Lung (tissue), 17 donors: ENCODE measurements at places on chromosomes 12 and 14. TPM values are rescaled to one million over a fixed set of nuclear protein-coding genes. Genes with fewer than 3 reads are reported as not detected.

- H3K27me3 ChIP-seq: no peaks in the 10 kb centered on the region
- no peaks in the 10 kb centered on the region for H3K36me3 ChIP-seq
- H3K4me1 ChIP-seq: no peaks in the 10 kb centered on the region
- H3K4me3 ChIP-seq: no peak overlapping the region
Observed at GRCh38 chr12:112905451-112906089, 1.2 kb upstream of the OAS1 start.

DNA sequence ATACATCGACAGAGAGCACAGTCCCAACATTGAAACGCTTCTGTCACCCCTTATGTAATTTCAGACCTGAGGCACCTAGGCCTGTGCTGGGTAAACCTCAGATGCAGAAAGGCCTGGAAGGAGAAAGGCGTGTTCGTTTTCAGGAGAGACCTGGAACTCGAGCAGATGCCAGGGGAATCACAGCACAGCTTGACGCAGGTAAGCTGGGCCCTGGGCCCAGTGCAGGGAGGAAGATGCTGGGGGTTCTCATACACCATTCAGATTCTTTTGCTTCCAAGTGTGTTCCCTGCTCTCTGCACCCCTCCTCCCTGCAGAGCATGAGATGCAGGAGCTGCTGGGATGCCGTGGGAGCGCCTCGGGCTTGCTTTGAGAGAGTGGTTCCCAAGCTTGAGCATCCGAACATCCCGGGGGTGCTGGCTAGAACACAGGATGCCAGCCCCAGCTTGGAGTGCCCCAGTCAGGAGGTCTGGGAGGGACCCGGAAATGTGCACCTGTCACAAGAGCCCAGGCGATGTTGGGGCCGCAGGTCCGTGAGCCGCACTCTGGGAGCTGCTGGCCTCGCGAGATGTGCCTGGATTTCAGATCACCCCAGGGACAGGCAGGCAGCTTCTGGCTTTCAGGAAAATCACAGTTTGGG, 35.9 kb downstream of the FZD10 start:
- no peak for DNase-seq
- no peaks in the 10 kb centered on the region for H3K4me1 ChIP-seq
- no peaks in the 10 kb centered on the region for H3K36me3 ChIP-seq
- H3K27me3 ChIP-seq: peaks cover 3% of the 10 kb centered on the region
- H3K4me3 ChIP-seq: no peak overlapping the region
- H3K27ac ChIP-seq: no peak overlapping the region

DNA sequence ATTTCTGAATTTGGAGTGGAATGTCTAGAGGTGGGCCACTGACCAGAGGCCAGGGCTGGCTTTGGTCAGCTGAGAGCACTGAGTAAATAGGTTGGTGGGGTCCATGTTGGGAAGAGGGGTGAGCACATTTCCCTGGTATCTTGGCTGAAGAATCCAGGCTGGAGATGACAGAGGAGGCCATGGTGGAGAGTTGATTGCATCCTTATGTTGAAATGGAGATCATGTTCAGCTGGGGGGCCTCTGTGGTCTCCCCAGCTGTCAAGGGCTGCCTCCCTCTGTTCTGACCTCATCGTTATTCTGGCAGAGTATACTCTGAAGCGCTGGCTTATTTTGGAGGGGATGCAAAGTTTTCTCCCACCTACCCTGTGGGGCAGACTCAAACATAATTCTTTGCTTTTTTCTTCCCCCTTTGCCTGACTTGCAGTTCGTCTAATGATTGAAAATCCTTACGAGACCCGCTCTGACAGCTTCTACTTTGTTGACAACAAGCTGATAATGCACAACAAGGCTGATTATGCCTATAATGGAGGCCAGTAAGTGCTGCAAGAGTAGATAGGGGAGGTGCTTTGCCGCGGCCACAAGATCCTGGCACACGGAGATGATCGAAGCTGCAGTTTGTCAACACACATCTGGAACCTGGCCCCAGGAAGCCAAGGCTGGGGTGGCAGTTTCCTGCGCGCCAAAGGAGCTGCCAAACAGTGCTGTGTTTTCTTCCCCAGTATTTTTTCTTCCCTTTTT, 6.0 kb upstream of the ACADS start:
- no peaks in the 10 kb centered on the region for H3K4me1 ChIP-seq
- no peak overlapping the region for H3K4me3 ChIP-seq
- peaks cover 27% of the 10 kb centered on the region for H3K36me3 ChIP-seq
- no peak for DNase-seq

- DNase-seq: peak; percentile 66
- H3K27ac ChIP-seq: no peak overlapping the region
- H3K36me3 ChIP-seq: no peaks in the 10 kb centered on the region
- peaks cover 2% of the 10 kb centered on the region for H3K27me3 ChIP-seq
Observed at GRCh38 chr12:5648692-5649359, 216.9 kb downstream of the NTF3 start.

- DNase-seq: no peak
- H3K27ac ChIP-seq: no peak overlapping the region
- no peaks in the 10 kb centered on the region for H3K27me3 ChIP-seq
- H3K4me1 ChIP-seq: no peaks in the 10 kb centered on the region
- no peaks in the 10 kb centered on the region for H3K36me3 ChIP-seq
Observed at GRCh38 chr14:61033054-61033453, 52.0 kb downstream of the SLC38A6 start.

- no peak overlapping the region for H3K4me3 ChIP-seq
- H3K27me3 ChIP-seq: peaks cover 2% of the 10 kb centered on the region
- no peak for DNase-seq
- peaks cover 7% of the 10 kb centered on the region for H3K4me1 ChIP-seq
- no peak overlapping the region for H3K27ac ChIP-seq
- peaks cover 6% of the 10 kb centered on the region for H3K36me3 ChIP-seq
Observed at GRCh38 chr12:2638273-2639019, 156.3 kb upstream of the FKBP4 start.

- DNase-seq: no peak
- H3K27ac ChIP-seq: no peak overlapping the region
- no peaks in the 10 kb centered on the region for H3K36me3 ChIP-seq
- no peaks in the 10 kb centered on the region for H3K27me3 ChIP-seq
Observed at GRCh38 chr12:5034603-5035002, 9.1 kb upstream of the KCNA5 start.

DNA sequence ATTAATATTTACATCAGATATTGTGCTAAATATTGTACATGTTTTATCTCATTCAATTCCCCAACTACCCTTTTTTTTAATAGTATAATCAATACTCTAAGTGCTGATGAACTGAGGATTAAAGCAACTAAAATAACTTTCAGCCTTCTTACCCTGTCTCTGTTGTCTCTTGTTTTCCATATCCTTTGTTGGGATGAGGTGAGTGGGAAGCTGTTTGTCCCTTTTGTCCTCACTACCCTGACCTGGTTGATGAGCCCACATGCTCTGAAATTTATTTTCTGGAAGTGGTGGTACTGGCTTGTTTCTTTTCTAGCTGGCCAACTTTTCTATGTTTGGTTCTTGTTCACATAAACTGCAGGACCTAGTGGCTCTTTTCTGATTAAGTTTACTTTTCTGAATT, 9.6 kb upstream of the ART4 start:
- no peaks in the 10 kb centered on the region for H3K27me3 ChIP-seq
- H3K27ac ChIP-seq: no peak overlapping the region

DNA sequence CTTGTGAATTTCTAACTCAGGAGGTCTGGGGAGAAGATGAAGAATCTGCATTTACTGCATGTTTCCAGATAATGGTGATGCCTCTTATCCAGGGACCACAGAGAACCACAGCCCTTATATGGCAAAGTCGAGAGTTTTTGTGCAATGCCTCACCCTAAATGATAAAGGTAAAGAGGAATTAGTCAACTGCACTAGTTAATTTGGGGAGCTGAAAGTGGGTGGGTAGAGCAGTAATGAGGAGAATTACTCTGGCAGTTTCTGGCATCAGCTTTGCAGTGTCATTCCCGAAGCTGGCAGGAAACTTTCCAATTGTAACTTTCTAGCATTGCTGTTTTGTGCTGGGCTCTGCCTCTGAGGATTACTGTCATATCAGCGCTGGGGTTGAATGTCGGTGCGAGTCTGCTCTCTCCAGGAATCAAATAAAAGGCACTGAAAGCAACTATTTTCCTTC, 10.3 kb downstream of the EGLN3 start:
- H3K27me3 ChIP-seq: no peaks in the 10 kb centered on the region
- no peak for DNase-seq
- no peak overlapping the region for H3K4me3 ChIP-seq
- peak overlapping the region; percentile 69 for H3K27ac ChIP-seq

DNA sequence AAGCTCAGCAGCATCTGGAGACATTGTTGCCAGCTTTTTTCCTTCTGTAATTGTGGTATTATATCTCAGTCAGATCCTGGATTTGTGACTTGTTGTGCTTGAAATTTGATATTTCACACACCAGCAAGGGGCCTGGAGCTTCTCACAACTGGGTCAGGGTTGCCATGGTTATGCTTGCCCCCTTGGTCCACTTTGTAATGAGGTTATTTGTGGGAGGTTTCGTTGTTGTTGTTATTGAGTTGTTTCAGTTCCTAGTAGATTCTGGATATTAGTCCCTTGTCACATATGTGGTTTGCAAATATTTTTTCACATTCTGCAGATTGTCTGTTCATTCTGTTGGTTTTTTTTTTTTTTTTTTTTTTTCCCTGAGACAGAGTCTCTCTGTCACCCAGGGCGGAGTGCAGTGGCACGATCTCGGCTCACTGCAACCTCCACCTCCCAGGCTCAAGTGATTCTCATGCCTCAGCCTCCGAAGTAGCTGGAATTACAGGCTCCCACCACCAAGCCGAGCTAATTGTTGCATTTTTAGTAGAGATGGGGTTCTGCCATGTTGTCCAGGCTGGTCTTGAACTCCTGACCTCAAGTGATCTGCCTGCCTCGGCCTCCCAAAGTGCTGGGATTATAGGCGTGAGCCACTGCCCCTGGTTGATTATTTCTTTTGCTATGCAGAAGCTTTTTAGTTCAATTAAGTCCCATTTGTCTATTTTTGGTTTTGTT, 80.6 kb upstream of the ETV6 start:
- H3K4me1 ChIP-seq: no peaks in the 10 kb centered on the region
- H3K36me3 ChIP-seq: no peaks in the 10 kb centered on the region

DNA sequence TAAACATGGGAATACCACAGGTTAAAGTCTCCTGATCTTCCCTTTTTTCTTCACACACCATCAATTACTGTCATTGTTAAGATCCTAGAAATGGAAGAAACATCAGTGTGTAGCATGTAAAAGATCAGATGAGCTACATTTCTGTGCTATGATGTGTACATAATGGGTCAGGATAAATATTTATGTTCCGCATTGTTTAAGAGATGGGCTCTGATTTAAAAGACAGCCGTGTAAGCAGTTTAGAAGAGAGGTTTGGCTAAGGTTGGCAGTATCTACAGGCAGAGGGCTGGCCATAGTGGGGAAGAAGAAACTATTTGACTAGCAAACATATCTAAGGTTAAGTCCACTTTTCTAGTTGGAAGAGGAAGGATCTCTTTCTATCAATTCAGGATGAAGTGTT, 49.4 kb downstream of the LRRC9 start:
- no peak overlapping the region for H3K4me3 ChIP-seq
- H3K27me3 ChIP-seq: no peaks in the 10 kb centered on the region
- peaks cover 6% of the 10 kb centered on the region for H3K4me1 ChIP-seq
- H3K27ac ChIP-seq: no peak overlapping the region
- no peaks in the 10 kb centered on the region for H3K36me3 ChIP-seq

DNA sequence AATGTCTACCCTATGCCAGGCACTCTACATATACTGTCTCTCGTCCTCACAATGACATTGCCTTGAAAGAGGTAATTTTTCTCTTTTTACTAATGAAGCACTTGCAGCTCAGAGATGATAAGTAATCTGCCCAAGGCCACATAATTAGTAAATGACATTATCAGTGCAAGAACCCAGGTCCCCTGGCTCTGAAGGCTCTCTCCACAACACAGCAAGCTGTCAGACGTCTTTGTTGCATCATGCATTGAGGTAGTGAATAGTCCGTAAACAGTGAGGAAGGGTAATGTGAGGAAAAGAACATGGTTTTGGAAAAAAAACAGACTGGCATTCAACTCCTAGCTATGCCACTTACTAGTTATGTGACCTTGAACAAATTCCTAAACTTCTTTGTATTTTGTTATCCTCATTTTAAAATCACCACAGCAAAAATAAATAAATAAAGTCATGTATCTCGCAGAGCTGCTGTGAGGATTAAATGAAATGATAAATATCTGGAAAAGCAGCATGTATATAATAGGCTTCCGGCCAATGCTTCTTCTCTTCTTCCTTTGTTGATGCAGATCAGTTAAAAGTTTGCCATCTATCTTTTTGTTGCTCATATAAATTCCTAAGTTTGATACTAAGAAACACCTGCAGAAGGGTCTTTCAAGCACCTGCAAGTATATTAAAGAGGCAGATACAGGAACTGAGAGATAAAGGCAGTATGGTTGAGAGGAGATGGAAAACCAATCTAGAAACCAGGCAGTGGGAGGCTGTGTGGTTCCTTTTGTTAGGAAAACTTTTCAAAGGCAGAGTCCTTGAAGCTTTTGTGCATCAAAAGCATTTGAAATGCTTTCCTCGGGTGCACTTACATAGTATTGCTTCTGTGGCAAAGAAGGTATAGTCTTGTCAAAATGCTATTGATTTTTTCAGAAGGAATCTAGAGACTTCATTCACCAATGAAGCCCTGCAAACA, 82.8 kb downstream of the BTG1 start:
- H3K4me1 ChIP-seq: peaks cover 3% of the 10 kb centered on the region
- H3K27ac ChIP-seq: no peak overlapping the region
- no peak for DNase-seq
- H3K4me3 ChIP-seq: no peak overlapping the region
- H3K27me3 ChIP-seq: no peaks in the 10 kb centered on the region
- no peaks in the 10 kb centered on the region for H3K36me3 ChIP-seq

DNA sequence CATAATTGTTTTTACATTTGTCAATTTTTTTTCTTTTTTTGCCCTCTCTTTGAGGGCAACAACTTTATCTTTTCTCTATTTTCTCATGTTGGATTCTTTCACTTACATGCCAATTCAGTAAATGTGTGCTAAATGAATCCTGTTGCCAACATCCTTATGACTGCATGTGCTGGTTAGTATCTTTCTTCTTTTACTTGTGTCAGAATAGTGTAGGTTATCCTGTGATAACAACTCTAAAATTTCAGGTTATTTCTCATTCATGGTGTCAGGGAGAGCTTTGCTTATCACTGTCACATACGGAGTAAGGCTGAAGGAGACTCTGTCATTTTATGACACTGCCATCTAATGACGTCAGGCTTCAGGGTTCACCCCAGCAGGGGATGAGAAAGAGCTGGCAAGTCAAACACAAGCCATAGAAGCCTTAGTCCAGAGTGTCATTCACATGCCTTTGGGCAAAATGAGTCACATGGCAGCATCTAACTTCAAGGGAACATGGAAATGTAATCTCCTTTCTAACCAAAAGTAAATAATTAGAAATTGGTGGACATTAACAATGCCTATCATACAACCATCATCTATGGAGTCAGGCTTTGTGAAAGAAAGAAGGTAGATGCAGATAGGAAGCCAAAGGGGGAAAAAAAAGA, 242.5 kb upstream of the ATP2B1 start:
- H3K27ac ChIP-seq: no peak overlapping the region
- no peaks in the 10 kb centered on the region for H3K36me3 ChIP-seq
- DNase-seq: no peak
- no peaks in the 10 kb centered on the region for H3K27me3 ChIP-seq
- peaks cover 10% of the 10 kb centered on the region for H3K4me1 ChIP-seq

Gene A2ML1
- not detected for total RNA-seq

Gene KCNK10
- not detected for total RNA-seq

Gene NDUFA12
- 53.3 TPM for total RNA-seq

Gene GOLGA5
- total RNA-seq: 35.0 TPM

Gene CLEC4D
- total RNA-seq: 4.5 TPM

Gene AKAP5
- 1.7 TPM for total RNA-seq

Gene GALNT16
- 1.5 TPM for total RNA-seq

Gene IGF1
- total RNA-seq: 60.7 TPM

Gene SPTB
- 11.5 TPM for total RNA-seq

Gene CD9
- total RNA-seq: 240 TPM
